ENCODE measurements at places on chromosomes 6 and 20.

DNA sequence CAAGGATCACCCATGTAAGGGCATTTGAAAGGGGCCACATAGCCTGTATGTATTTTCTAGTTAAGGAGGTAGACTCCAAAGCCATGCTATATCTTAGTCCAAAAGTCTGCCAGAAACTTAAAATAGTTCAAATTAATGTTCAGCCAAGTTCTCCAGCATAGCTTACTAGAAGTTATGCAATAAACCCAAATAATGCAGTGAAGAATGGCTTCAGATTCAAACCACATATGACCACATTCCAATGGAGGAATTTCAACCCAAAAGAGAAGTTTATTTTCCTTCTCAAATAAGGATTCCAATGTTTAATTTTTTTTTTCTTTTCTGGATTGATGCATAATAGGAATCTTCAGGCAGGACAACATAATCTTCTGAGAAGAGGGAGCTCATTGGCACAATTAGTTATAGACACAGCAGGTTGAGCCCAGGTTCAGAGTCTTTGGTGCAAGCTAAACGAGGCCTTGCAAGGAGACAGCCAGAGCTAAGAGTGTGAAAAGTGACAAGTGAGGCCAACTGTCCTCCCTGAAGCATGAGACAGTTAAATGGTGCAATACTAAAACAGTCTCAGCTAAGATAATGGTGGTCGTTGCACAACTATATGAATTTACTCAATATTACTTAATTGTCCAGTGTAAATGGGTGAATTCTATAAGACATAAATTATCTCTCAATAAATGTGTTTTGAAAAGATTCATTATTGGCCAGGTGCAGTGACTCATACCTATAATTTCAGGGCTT is 598.8 kb upstream of the CDH4 start:
- no peak for DNase-seq

DNA sequence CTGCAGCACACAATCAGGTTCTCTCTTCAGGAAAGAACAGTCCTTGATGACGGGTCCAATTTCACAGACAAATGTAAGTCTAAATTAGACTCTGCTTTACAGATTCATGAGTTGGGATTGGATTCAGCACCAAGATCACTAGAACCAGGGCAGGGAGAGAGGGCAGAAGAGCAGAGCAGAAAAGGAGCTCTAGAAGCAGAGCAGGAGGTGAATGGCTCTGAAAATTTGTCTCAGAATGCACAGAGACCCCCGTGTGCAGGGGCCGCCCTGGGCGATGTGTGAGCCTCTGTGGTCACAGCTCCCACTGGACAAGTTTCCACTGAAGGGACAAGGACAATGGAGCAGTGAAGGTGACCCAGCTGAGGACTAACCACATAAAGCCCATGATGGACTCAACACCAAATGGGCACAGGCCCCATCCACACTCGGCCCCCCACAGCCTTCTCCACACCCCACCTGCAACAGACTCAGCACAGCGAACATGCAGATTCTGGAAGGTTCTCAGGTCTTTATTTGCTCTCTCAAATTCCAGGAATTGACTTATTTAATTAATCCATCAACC is 3.5 kb downstream of the HLA-B start:
- no peak for DNase-seq

- no peak for DNase-seq
Measured at GRCh38 chr6:71250099-71250602, 38.5 kb upstream of the OGFRL1 start.

DNA sequence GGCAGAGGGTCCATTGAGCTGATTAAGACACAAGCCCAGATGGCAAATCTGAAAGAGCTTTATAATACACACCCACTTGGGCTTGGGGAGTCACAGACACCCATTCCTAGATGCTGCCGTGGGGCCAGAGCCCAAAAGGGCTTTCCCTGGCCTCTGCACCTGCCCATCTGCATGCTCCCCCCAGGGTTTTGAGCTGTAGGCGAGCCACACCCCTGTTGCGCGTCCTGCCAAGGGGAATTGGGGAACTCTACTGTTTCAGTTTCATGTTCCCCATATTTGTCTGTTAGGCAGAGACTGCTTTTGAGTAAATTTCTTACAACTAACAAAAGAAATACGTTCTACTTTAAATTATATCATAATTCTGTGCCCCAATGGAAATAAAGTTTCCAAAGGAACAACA is 52.9 kb upstream of the FNDC1 start:
- DNase-seq = no peak

GRCh38 chr6:22754061-22754460 is 184.7 kb downstream of the HDGFL1 start:
- DNase-seq = no peak

GRCh38 chr6:81826784-81827183 is 74.3 kb upstream of the TENT5A start:
- DNase-seq = no peak

DNA sequence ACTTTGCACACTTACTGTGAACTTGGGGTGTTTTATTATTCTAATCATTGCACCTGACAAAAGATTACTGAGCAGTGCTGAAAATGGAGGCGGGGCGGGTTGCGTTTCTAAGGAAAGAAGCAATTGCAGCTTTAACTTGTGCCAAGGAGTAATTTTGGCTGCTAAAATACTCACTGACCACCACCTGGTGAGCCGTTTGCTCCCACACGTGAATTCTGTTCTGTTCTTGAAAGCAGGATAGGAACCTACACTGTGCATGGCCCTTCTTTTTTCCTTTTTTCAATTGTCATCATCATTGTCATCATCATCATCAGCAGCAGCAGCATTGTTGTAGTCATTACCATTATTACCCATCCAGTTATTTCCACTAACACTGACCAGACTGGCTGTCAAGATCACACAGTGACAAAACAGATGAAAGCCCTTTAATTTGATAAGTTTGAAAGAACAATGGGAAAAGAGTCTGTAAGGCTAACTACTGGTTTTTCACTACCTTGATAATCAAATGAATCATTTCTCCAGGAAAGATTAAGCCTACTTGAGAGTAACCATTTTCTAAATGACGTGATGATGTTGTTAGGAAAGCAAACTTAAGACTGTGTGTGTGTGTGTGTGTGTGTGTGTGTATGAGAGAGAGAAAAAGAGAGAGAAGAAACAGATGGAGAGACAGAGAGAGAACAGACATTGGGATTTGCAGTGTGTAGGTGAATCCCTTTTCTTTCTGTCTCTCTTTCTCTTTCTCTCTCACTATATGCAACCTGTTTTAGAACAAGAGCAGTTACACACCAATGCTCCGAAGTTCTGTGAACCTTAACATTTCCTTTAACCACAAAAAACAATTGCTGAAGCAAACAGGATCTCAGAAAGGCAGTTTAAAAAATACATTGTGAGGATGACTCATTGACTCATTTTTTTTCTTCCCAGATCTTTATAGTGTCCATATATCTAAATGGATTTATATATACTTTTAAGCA is 3.8 kb downstream of the RIPOR2 start:
- DNase-seq = no peak

DNA sequence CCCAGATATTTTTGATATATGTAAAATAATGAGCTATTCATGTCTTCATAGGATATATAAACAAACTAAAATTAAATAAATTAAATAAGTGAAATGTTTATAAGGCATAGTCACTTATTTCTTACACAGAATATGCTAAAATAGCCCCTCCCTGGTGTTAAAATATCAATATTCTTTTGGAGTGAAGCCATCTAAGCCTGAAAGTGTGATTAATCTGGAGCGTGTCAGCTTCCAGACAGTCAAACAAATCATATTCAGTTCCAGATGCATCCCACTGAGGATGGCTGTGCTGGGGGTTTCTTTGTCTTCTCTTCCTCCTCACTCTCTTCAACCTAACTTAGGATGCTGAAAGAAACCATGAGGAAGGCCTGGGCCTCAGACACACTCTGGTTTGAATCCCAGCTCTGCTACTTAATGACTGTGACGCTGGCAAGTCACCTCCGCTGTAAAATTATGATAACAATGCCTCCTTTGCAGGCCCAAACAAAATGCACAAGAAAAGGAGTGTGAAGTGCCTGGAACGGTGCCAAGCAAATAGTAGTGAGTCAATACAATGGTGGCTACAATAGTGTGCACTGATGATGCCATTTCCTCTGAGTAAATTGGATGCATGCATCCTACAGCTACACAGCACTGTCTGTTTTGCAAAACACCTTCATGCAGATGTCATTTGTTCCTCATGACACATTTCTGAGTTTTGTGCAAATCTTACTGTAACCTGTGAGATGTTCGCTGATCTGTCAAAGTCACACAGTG is 161.4 kb downstream of the FOXC1 start:
- DNase-seq = no peak

GRCh38 chr20:40966103-40966502 is 62.5 kb upstream of the TOP1 start:
- DNase-seq = no peak

- DNase-seq = no peak
Measured at GRCh38 chr6:12353731-12354130, 63.6 kb downstream of the EDN1 start.

DNA sequence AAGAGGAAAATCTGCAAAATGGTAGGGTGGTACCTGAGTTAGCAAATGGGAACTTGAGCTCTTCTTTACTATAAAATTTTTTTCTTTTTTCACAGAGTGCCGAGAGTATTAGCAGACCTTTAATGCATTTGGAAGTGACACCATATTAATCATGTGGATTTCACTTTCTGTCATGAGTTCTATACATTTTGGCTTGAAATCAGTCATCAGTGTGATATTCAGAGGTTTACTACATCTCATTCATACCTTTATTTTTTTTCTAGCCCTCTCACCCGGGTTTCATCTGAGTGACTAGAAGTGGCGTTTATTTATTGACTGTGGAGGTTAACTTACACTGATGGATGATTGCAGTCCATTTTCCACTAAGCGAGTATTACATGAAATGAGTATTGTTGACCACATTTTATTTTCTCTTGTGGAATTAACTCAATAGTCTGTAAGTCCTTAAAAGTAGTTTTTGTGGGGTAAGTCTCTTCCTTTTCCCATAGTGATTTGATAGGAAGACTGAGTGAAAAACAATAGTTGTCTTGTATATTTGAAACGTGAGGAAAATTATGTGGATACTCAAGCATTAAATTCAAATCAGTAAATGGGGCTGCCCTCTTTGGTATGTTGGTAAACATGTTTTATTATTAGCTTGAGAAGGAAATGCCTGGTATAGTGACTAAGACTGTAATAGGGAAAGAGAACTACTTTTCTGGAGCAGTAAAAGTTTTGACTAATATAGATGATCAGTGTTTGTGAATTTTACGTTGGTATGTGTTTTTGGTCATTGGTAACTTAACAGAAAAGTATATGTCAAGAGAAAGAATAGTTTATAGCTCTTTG is 55.5 kb downstream of the JARID2 start:
- DNase-seq = no peak

- no peak for DNase-seq
Measured at GRCh38 chr6:100203400-100203799, 209.4 kb upstream of the MCHR2 start.

DNA sequence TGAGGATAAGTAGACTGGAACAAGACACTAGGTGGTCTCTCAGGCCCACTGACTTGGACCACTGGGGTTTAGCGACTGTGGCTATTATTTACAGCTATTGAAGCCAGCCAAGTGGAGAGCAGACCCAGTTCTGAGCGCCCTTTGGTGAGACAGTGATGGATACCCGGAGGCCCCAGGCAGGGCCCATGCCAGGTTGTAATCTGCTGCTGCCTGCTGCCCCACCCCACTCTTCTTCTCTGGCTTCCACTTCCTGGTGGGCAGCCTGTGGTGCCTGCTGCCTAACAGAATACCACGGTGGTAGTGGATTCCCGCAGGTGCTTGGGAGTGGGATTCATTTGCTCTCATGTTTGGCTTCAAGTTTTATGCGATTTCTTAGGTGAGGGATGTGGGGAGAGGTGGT is 570 bp downstream of the RAB44 start:
- no peak for DNase-seq

GRCh38 chr20:30599990-30600389 is 657.5 kb upstream of the DEFB115 start:
- no peak for DNase-seq

DNA sequence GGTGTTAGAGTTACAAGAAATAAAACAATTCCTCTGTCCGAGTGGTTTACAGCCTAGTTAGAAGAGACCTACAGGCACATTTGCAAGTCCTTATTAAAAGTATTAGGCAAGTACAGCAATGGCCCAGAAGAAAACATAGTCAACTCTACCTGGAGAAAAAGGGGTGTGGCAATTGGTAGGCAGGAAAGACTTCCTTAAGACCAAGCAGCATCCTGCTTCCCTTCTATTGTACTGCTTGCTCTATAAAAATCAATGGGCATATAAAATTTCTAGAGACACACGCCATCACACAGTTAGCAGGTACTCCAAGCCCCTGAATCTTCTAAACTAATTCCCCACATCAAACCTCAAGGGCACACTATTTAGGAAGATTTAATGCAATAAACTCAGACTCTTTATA is 185.6 kb downstream of the ATXN1 start:
- DNase-seq = no peak

- DNase-seq = no peak
Measured at GRCh38 chr6:37493661-37493995, 6.1 kb downstream of the CCDC167 start.

DNA sequence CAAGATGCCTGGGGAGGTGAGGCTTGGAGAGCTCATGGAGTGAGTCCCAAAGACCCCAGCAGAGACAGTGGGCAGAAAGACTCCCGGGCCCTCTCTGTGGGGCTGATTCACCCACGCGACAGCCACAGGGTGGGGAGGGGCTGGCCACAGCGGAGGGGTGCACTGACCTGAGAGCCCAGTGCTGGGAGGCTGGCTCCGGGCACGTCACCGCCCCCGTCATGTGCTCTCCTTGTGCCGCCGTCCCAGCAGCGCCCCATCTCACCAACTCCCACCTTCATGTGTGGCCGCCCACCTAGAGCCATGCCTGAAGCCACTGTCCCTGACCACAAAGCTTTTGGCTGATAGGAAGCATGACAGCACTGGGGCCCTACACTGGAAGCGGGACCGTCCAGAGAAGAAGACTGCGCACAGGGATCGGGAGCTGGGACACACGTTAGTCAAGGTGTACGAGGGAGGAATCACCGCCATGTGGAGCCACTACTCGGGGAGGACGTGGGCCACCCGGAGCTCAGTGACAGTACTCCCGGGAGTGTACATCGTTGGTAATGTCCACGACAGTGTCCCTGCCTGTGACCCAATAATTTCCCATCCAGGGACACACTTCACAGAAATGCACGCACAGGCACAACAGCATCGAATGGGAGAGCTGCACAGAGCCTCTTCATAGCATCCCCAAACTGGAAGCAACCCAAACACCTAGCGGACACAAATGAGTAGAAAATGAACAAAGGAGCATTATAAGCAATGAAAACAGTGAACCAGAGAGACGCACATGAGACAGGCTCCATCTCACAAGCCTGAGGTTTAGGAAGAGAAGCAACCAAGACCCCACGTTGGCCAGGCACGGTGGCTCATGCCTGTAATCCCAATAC is 28.4 kb upstream of the FOXC1 start:
- no peak for DNase-seq

DNA sequence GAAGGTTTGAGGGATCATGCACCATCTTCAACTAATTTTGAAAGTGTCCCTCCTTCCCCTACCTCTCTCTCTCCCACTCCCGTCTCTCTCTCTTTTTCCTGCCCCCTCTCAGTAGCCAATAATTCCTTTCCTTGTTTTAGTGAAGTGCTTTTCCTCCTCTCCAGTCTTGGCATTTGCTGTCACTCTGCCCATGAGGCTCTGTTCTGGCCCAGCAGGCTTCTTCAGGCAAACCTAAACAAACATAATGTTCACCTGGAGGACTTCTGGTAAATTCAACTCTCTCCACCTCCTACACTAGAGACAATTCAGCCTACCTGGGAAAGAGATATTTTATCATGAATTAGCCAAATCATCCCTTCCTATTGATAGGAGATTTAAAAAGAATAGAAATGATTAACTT is 320.4 kb upstream of the RNF24 start:
- DNase-seq = no peak

All from left renal pelvis (tissue), 4 donors.